Muscle of leg (tissue), 16 donors: ENCODE measurements at places on chromosomes 12 and 14. TPM values are rescaled to one million over a fixed set of nuclear protein-coding genes. Genes with fewer than 3 reads are reported as not detected.

Gene LBHD2
- 0.09 TPM for total RNA-seq

Gene SIX6
- total RNA-seq = not detected

Gene OR6C3
- not detected for total RNA-seq

Gene SERPINA1
- total RNA-seq = 2.0 TPM

Gene RPS6KL1
- total RNA-seq = 6.1 TPM

Gene PLEKHH1
- total RNA-seq = 0.75 TPM

Gene PIK3C2G
- total RNA-seq = 0.18 TPM

DNA sequence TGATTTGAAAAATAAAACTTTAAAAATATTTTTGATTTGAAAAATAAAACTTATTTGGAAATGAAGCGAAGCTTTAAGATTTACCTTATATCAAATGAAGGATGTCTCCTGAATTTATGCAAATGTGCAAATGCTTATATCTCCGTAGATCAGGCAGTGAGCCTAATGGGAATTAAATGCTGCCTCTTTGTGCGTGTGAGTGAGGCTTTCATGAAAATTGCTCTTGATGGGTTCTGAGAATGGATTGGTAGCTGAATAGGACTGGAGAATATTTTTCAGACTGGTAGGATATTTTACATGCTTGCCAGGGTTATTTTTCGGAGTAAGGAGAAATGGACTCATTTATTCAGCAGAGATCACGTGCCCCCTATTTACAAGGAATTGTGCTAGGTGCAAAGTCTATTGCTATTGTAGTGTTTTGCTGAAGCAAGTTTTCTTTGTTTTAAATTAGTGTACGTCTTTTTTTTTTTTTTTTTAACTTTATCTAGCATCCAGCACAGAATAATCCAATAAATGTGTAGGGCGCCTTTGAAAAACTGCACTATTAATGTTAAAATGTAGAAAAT lies 2.4 kb downstream of the VRK1 start:
- no peak overlapping the region for H3K4me3 ChIP-seq
- no peaks in the 10 kb centered on the region for H3K36me3 ChIP-seq
- H3K27me3 ChIP-seq = no peaks in the 10 kb centered on the region
- H3K27ac ChIP-seq = no peak overlapping the region
- H3K4me1 ChIP-seq = peaks cover 4% of the 10 kb centered on the region

- no peak for DNase-seq
- H3K4me3 ChIP-seq = peak overlapping the region; percentile 33
- peaks cover 28% of the 10 kb centered on the region for H3K4me1 ChIP-seq
- no peaks in the 10 kb centered on the region for H3K36me3 ChIP-seq
- H3K27ac ChIP-seq = no peak overlapping the region
- H3K27me3 ChIP-seq = peaks cover 37% of the 10 kb centered on the region
Observed at GRCh38 chr14:100586403-100587085, 673 bp downstream of the BEGAIN start.

DNA sequence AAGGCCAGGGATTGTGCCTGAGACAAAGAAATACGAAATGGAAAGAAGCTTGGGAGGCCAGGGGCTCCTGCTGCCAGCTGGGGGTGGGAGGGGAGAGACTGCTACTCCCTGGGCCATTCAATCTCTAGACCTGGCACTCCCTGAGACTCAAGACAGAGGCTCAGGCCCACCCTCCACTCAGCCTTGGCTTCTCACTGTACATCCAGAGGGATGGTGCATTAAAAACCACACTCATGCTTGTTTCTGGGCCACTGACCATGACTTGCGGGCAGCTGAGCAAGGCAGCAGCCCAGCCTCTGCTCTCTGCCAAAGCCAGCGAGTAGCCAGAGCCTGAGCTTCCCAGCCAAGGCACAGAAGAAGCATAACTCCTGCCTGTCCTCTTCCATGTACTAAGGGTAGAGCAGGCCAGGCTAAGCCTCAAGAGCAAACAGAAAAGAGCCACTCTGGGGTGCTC lies 41.5 kb downstream of the PITPNM2 start:
- H3K36me3 ChIP-seq = peaks cover 5% of the 10 kb centered on the region
- H3K4me1 ChIP-seq = peaks cover 36% of the 10 kb centered on the region
- no peak overlapping the region for H3K27ac ChIP-seq
- no peaks in the 10 kb centered on the region for H3K27me3 ChIP-seq

GRCh38 chr14:44361083-44361482 lies 146.0 kb downstream of the FSCB start:
- no peak overlapping the region for H3K27ac ChIP-seq
- no peak overlapping the region for H3K4me3 ChIP-seq
- no peaks in the 10 kb centered on the region for H3K36me3 ChIP-seq
- DNase-seq = no peak

GRCh38 chr14:24160499-24160849 lies 591 bp upstream of the IRF9 start:
- H3K4me1 ChIP-seq = peaks cover 37% of the 10 kb centered on the region
- DNase-seq = no peak
- peak overlapping the region; percentile 88 for H3K27ac ChIP-seq
- no peak overlapping the region for H3K4me3 ChIP-seq
- no peaks in the 10 kb centered on the region for H3K27me3 ChIP-seq

DNA sequence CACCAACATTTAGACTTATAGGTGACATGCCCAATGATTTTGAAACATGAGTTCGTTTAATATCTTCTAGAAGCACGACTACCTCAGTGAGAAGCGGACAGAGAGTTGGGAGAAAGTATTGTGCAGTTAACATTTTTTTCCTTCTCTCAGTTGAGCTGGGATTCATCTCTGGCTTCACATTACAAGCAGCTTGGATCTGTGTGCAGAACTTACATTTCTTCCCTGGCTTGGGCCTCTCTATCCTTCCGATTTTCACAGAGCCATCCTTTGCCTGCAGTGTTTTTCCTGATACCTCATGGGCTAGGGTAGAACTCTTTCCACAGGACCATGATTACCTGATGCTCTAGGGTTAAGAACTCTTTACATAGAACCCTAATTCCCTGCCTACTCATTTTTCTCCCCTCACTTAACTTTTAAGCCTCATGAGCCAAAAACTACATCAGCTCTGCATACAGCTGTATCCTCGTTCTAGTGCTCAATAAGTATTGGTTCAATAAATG lies 86.5 kb downstream of the FLRT2 start:
- no peak overlapping the region for H3K27ac ChIP-seq
- H3K4me3 ChIP-seq = no peak overlapping the region
- H3K36me3 ChIP-seq = peaks cover 11% of the 10 kb centered on the region
- H3K27me3 ChIP-seq = no peaks in the 10 kb centered on the region

DNA sequence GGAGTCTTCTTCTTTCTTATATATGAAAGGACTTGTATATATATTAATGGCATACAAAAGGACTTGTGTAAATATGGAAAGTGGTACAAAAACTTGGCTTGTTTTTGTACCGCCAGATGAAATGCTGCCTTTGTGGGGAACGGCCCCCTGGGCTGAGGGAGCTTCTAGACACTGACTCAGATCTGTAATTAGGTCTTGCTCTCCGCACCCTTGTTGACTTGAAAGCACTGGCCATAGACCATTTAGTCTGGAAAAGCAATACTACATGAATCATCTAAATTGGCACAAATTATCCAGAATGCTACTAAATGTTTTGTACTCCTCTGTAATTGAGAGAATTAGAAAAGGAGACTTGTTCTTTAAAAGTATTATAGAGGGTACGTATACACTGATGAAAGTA lies 399.9 kb upstream of the RGS6 start:
- no peaks in the 10 kb centered on the region for H3K27me3 ChIP-seq
- peaks cover 4% of the 10 kb centered on the region for H3K4me1 ChIP-seq
- H3K27ac ChIP-seq = no peak overlapping the region
- H3K36me3 ChIP-seq = no peaks in the 10 kb centered on the region
- no peak overlapping the region for H3K4me3 ChIP-seq
- DNase-seq = no peak

DNA sequence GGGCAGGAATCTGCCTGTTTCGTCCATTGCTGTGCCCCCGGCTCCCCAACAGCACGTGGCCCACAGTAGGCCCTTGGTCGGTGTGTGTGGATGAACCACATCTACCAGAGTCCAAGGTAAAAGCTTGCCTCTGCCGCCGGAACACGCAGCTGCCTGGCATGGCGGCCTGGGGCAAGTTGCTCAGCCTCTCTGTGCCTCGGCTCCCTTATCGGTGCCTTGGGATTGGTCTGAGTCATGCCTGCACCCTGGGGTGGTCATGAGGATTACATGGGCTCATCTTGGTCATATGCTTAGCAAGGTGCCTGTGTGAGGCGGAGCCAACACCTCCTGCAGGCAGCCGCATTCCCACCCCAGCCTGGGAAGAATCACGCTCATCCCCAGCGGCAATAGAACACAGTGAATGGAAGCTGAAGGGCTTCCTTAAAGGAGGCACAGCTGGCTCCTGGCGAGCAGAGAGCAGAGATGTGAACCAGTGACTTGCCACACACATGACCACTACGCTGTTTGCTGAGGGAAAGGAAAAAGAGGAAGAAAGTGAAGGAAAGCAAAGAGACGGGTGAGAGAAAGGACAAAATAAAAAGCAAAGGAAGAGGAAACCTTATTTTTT lies 5.5 kb upstream of the SCARB1 start:
- no peaks in the 10 kb centered on the region for H3K36me3 ChIP-seq
- peaks cover 5% of the 10 kb centered on the region for H3K27me3 ChIP-seq
- H3K27ac ChIP-seq = no peak overlapping the region
- peaks cover 11% of the 10 kb centered on the region for H3K4me1 ChIP-seq
- peak; percentile 71 for DNase-seq

- H3K27ac ChIP-seq = no peak overlapping the region
- no peaks in the 10 kb centered on the region for H3K4me1 ChIP-seq
- no peaks in the 10 kb centered on the region for H3K27me3 ChIP-seq
- H3K4me3 ChIP-seq = no peak overlapping the region
- no peaks in the 10 kb centered on the region for H3K36me3 ChIP-seq
Observed at GRCh38 chr12:104273503-104273902, 30.0 kb upstream of the EID3 start.

DNA sequence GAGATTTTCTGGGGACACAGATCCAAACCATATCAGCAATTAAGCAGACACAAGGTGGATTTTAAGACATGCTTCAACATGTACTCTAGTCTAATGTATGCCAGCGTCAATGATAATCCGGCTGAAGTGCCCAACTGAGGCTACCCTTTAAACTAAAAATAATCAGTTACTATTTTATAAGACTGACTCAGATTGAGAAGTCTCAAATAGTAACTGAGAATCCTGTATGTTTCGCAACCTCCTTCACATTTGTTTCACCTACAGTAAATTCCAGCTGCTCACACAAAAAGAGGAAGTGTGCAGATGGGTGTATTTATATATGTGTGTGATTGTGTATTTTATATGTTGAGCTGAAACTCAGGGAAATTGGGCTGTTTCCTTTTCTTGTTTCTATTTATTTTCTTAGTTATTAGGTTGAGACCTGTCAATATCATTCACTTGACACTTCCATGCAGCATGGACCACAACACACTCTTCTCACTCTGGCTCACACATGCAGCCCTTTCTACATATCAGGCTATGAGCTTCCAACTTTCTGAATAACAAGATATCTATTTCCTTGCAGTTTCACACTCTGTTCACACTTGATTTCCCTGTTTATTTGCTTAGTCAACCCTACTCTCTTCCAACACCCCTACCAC lies 1224.9 kb upstream of the TMEM132C start:
- no peaks in the 10 kb centered on the region for H3K36me3 ChIP-seq
- H3K4me1 ChIP-seq = no peaks in the 10 kb centered on the region
- no peak for DNase-seq
- H3K27ac ChIP-seq = no peak overlapping the region
- no peak overlapping the region for H3K4me3 ChIP-seq
- no peaks in the 10 kb centered on the region for H3K27me3 ChIP-seq

- H3K36me3 ChIP-seq = no peaks in the 10 kb centered on the region
- peaks cover 3% of the 10 kb centered on the region for H3K27me3 ChIP-seq
- DNase-seq = no peak
Observed at GRCh38 chr12:121788176-121788818, 5.2 kb downstream of the RHOF start.

DNA sequence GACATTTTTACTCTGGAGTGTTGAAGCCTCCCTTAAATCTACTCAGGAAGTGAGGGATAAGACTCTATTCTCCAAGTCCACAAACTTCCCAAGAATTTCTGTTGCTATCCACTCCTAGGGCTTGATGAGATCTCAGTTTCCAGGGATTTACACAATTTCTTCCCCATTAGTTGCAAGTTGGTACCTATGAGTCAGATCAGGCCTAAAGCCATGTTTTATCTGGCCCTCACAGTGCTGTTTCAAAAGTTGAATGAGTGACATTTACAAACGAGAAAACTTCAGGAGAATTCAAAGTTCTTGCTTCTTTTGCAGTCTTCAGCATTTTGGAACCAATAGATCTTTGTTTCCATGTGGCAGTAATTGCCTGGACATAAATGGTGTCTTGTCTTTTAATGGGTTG lies 156.4 kb upstream of the SYT10 start:
- no peaks in the 10 kb centered on the region for H3K27me3 ChIP-seq
- no peak for DNase-seq
- no peaks in the 10 kb centered on the region for H3K36me3 ChIP-seq
- no peak overlapping the region for H3K27ac ChIP-seq
- no peak overlapping the region for H3K4me3 ChIP-seq
- H3K4me1 ChIP-seq = no peaks in the 10 kb centered on the region

- no peaks in the 10 kb centered on the region for H3K27me3 ChIP-seq
- no peak for DNase-seq
- peaks cover 3% of the 10 kb centered on the region for H3K4me1 ChIP-seq
- H3K36me3 ChIP-seq = peaks cover 4% of the 10 kb centered on the region
- H3K4me3 ChIP-seq = no peak overlapping the region
Observed at GRCh38 chr12:976644-977043, 14.4 kb upstream of the ERC1 start.

- H3K4me1 ChIP-seq = no peaks in the 10 kb centered on the region
- no peaks in the 10 kb centered on the region for H3K36me3 ChIP-seq
- no peak overlapping the region for H3K27ac ChIP-seq
- no peak overlapping the region for H3K4me3 ChIP-seq
Observed at GRCh38 chr14:38999949-39000348, 103.1 kb downstream of the SEC23A start.

- peaks cover 5% of the 10 kb centered on the region for H3K4me1 ChIP-seq
- H3K4me3 ChIP-seq = no peak overlapping the region
- no peak for DNase-seq
- H3K27ac ChIP-seq = no peak overlapping the region
- H3K36me3 ChIP-seq = no peaks in the 10 kb centered on the region
Observed at GRCh38 chr14:50835280-50835679, 4.3 kb upstream of the NIN start.

- no peak overlapping the region for H3K4me3 ChIP-seq
- peaks cover 4% of the 10 kb centered on the region for H3K27me3 ChIP-seq
- no peak for DNase-seq
- H3K36me3 ChIP-seq = no peaks in the 10 kb centered on the region
Observed at GRCh38 chr14:90456551-90456950, 59.7 kb downstream of the CALM1 start.

DNA sequence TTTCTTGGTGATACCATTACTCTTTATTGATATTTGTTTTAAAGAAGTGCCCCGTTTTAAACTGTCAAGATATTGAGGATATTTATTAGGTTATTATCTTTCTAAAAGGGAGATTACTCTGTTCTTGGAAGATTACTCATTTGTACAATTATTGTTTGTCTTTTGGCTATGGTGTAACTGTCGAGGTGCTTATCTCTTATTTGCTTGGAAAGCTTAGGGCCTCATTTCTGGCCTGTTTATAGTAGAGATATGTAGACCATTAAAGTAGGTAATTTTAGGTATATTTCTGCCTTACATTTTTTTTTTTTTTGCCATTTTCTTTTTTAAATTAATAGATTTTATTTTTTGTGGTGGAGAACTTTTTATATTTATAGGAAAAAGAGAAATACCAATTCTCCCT lies 74.2 kb downstream of the KTN1 start:
- H3K36me3 ChIP-seq = peaks cover 23% of the 10 kb centered on the region
- H3K4me1 ChIP-seq = no peaks in the 10 kb centered on the region
- H3K27ac ChIP-seq = no peak overlapping the region
- no peaks in the 10 kb centered on the region for H3K27me3 ChIP-seq

GRCh38 chr12:102481705-102482425 lies 1.5 kb upstream of the IGF1 start:
- peaks cover 16% of the 10 kb centered on the region for H3K4me1 ChIP-seq
- H3K27ac ChIP-seq = peak overlapping the region; percentile 86
- H3K36me3 ChIP-seq = no peaks in the 10 kb centered on the region
- no peaks in the 10 kb centered on the region for H3K27me3 ChIP-seq
